ENCODE measurements at places on chromosomes 7 and 10. TPM values are rescaled to one million over a fixed set of nuclear protein-coding genes. Genes with fewer than 3 reads are reported as not detected.
A peak's percentile ranks its signal among the peaks of the same experiment; 100 is the strongest.

DNA sequence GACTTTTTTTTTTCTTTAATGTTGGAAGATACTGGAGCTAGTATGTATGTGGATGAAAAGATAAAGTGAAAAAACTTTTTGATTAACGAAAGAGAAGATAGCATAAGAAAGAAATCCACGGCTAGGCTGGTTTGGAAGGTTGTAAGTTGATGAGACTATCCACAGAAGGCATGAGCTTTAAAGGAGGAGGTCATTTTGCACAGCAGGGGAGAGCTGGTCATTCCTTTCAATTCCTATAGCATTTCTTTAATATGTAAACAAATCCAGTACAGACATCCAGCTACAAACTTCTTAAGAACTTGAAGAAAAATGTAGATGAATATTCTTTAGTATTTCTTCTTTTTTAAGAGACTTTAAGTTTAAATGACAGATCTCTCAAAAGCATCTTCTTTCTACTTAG lies 281.3 kb downstream of the CACNA2D1 start:
- no peaks in the 10 kb centered on the region for H3K4me1 ChIP-seq
- H3K36me3 ChIP-seq: no peaks in the 10 kb centered on the region
- no peak overlapping the region for H3K4me3 ChIP-seq
- H3K27me3 ChIP-seq: no peaks in the 10 kb centered on the region

DNA sequence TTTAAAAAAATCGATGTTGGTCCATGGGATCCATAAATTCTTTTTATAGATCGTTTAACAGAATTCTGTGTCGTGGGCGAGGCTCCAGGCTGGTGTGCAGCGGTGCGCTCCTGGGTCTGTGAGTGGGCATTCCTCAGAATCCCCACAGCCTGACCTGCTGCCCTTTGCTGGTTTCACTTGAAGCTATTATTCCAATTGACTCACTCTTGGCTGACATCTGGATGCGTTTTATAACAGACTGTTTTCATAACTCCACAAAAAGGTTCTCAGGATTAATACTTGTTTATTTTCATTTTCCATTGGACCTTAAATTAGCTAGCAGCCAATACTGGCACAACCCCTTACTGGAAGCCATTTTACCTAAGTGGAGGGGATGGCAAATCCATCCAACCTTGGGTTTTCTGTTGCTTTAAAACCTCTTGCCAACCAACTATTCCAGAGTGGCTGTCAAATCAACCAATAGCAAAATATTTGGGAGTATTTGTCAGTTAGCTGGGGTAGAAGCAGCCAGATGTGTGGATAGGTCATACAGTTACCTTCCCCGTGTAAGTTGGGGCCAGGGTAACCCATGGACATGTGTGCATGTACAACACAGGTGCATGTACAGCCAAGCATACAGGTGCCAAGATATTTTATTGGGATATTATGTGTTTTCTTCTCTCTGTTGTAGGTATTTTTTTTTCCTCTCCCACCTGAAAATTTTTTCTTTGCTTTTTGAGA lies 160.7 kb upstream of the ZNF32 start:
- no peaks in the 10 kb centered on the region for H3K4me1 ChIP-seq
- H3K36me3 ChIP-seq: no peaks in the 10 kb centered on the region
- H3K27ac ChIP-seq: no peak overlapping the region
- no peaks in the 10 kb centered on the region for H3K27me3 ChIP-seq

- peaks cover 14% of the 10 kb centered on the region for H3K36me3 ChIP-seq
- H3K4me1 ChIP-seq: no peaks in the 10 kb centered on the region
- no peak overlapping the region for H3K4me3 ChIP-seq
- DNase-seq: no peak
- no peaks in the 10 kb centered on the region for H3K27me3 ChIP-seq
These were observed 138.8 kb downstream of the ZEB1 start for GRCh38 chr10:31457858-31458257.

DNA sequence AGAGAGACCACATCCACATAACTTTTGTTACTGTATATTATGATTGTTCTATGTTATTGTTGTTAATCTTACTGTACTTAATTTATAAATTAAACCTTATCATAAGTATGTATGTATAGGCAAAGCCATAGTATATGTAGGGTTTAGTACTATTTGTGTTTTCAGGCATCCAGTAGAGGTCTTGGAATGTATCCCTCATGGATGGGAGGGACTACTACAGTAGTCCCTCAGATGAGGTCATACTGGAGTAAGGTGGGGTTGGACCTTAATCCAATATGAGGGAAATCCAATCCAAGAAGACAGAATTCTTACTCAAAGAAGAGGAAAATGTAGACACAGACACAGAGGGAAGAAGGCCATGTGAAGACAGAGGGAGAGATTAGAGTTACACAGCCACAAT lies 34.1 kb upstream of the MALRD1 start:
- H3K27ac ChIP-seq: no peak overlapping the region
- no peak overlapping the region for H3K4me3 ChIP-seq
- no peaks in the 10 kb centered on the region for H3K27me3 ChIP-seq
- DNase-seq: no peak
- H3K36me3 ChIP-seq: no peaks in the 10 kb centered on the region

DNA sequence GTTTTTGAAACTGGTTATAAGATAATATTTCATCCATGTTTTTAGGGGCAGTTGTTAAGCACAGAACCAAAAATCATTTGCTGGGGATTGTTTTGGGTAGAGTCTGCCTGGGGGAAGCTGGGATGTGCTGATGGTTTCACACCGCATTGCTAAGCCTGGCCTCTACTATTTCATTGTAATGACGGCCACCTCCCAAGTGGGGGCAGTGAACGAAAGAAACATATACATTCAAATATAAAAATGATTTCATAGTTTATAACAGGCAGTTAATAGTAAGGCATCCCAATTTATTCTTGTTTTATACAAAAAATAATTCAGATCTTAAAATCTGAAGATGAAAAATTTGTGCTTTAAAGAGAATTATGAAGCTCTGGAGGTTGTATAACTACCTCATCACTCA lies 750.8 kb downstream of the REEP3 start:
- no peaks in the 10 kb centered on the region for H3K36me3 ChIP-seq
- DNase-seq: no peak
- H3K27me3 ChIP-seq: no peaks in the 10 kb centered on the region
- no peak overlapping the region for H3K4me3 ChIP-seq

- no peak for DNase-seq
- H3K4me3 ChIP-seq: no peak overlapping the region
- H3K27me3 ChIP-seq: peaks cover 11% of the 10 kb centered on the region
- H3K4me1 ChIP-seq: no peaks in the 10 kb centered on the region
- no peaks in the 10 kb centered on the region for H3K36me3 ChIP-seq
- H3K27ac ChIP-seq: no peak overlapping the region
These were observed 317.4 kb downstream of the PTPRN2 start for GRCh38 chr7:158270106-158270775.

- no peak for DNase-seq
- no peaks in the 10 kb centered on the region for H3K27me3 ChIP-seq
- no peaks in the 10 kb centered on the region for H3K36me3 ChIP-seq
- H3K4me1 ChIP-seq: peaks cover 8% of the 10 kb centered on the region
- peak overlapping the region; percentile 20 for H3K27ac ChIP-seq
- no peak overlapping the region for H3K4me3 ChIP-seq
These were observed 110.5 kb downstream of the JCAD start for GRCh38 chr10:29948881-29949355.

DNA sequence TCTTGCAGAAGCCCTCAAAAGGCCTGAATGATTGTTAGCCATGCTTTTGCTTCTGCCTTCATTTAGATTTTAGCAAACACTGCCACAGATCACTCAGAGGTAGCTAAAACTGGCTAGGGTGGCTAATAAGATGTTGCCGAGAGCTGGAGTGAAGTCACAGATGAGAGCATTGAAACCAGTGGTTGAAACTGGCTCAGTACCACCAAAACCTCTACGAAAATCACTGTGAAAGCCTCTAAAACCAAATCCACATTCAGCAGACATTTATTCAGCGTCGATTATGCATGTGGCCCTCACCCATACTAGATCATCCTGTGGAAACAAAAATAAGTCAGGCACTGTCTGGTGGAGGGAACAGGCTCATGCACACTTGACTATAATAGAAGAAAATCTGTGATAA lies 50.8 kb downstream of the PIK3CG start:
- H3K4me3 ChIP-seq: no peak overlapping the region
- no peaks in the 10 kb centered on the region for H3K27me3 ChIP-seq
- H3K4me1 ChIP-seq: no peaks in the 10 kb centered on the region
- DNase-seq: no peak

DNA sequence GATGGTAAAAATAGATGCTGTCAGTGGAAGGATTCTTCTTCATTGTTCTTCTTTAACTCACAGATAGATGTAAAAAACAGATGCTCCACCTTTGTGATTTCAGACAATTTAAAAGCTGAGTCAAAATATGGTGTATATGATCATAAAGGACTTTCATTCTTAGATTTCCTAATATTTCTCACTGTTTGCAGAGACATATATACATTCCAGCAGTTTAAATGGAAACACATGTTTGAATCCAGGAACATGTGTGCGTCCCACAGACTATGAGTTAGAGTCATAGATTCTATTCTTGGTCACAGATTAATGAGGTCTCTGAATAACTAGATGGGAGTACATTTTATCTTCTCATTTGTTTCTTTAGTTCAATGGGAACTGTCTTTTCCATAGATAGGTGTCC lies 109.6 kb downstream of the BICC1 start:
- H3K36me3 ChIP-seq: no peaks in the 10 kb centered on the region
- H3K4me3 ChIP-seq: no peak overlapping the region
- DNase-seq: no peak
- no peak overlapping the region for H3K27ac ChIP-seq
- H3K4me1 ChIP-seq: no peaks in the 10 kb centered on the region

GRCh38 chr7:124205526-124205925 lies 172.7 kb upstream of the TMEM229A start:
- no peak overlapping the region for H3K27ac ChIP-seq
- H3K4me1 ChIP-seq: no peaks in the 10 kb centered on the region
- H3K36me3 ChIP-seq: no peaks in the 10 kb centered on the region
- H3K27me3 ChIP-seq: no peaks in the 10 kb centered on the region

DNA sequence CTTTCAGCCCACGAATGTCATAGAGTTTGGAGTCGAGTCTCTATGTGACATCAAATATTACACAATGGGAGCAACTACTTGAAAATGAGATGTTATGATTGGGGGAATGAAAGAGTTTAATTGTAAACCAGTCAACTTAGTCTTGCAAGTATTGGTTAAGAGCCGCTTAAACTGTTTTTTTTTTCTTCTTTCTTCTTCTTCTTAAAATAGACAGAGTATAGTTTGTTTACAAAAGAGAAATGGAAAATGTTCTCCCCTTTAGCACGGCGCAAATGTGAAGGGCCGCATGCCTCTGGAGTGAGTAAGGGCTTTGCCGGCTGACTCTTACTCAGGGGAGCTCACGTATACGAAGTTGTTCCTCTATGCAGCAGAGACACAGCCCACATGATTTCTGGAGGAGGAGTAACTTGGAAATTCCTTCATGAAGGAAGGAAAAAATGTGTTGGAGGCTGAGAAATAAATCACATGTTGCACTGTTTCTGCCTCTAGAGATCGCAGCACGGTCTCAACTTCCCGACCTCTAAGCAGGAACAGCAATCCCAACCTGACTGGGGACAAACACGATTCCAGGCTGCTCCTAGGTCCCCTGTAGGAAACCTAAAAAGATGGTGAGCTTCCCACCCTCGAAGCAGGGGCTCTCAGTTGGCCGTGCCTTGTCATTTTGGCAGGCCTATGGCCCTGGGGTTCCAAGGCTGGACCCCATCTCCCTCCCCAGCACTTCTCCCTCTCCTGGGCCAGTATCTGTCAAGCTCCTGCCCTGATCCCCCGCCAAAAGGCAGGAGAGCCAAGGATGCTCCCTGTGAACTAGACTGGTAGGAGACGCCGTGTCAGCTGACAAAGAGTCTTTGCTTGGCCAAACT lies 44.8 kb downstream of the MYOF start:
- peak; percentile 89 for DNase-seq
- peaks cover 84% of the 10 kb centered on the region for H3K4me1 ChIP-seq
- H3K27ac ChIP-seq: peak overlapping the region; percentile 89
- H3K27me3 ChIP-seq: no peaks in the 10 kb centered on the region

DNA sequence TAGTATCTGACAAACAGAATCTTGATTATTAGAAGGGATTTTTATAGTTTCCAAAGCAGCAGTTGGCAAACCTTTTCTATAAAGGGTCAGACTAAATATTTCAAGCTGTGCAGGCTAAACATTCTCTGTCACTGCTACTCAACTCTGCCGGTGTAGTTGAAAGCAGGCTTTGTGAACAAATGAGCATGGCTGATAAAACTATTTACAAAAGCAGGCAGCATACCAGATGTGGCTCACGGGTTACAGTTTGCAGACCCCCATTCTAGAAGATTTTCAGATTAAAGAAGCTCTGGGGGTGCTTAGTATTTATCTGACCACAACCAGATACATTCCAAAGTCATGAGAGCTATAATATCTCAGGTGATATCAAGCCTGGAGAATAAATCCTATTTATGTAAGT lies 1017.5 kb downstream of the SORCS1 start:
- no peak overlapping the region for H3K27ac ChIP-seq
- H3K4me3 ChIP-seq: no peak overlapping the region
- no peak for DNase-seq
- no peaks in the 10 kb centered on the region for H3K4me1 ChIP-seq
- no peaks in the 10 kb centered on the region for H3K36me3 ChIP-seq
- H3K27me3 ChIP-seq: no peaks in the 10 kb centered on the region

- H3K36me3 ChIP-seq: no peaks in the 10 kb centered on the region
- DNase-seq: no peak
- H3K27me3 ChIP-seq: peaks cover 4% of the 10 kb centered on the region
- no peak overlapping the region for H3K4me3 ChIP-seq
- H3K27ac ChIP-seq: no peak overlapping the region
These were observed 52.0 kb upstream of the GRB10 start for GRCh38 chr7:50834679-50835078.

- peak overlapping the region; percentile 98 for H3K27ac ChIP-seq
- no peaks in the 10 kb centered on the region for H3K27me3 ChIP-seq
- DNase-seq: no peak
These were observed 3.1 kb downstream of the SLK start for GRCh38 chr10:103969857-103970627.

GRCh38 chr10:117925369-117925768 lies 121.4 kb downstream of the RAB11FIP2 start:
- no peaks in the 10 kb centered on the region for H3K36me3 ChIP-seq
- H3K27ac ChIP-seq: no peak overlapping the region
- DNase-seq: no peak

PCLO gene
- total RNA-seq: 5.9 TPM

STEAP1 gene
- 17.5 TPM for total RNA-seq

CALML5 gene
- total RNA-seq: not detected

PALD1 gene
- 10.1 TPM for total RNA-seq

GIMAP5 gene
- 37.8 TPM for total RNA-seq

Data from left lung (tissue), 14 donors.